ENCODE measurements at places on chromosomes 4 and X.

DNA sequence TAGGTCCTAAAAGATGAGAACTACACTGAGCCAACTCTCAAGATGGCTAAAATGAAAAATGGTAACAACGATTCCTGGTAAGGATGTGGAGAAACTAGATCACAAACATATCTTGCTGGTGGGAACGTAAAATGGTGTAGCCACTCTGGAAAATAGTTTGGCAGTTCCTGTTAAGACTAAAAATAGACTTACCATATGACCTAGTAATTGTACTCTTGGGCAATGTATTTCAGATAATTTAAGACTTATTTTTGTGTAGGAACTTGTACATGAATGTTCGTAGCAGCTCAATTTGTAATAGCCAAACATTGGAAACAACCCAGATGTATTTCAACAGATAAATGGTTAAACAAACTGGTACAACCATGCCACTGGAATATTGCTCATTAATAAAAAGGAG is 106.2 kb downstream of the HDAC8 start:
- DNase-seq = no peak

DNA sequence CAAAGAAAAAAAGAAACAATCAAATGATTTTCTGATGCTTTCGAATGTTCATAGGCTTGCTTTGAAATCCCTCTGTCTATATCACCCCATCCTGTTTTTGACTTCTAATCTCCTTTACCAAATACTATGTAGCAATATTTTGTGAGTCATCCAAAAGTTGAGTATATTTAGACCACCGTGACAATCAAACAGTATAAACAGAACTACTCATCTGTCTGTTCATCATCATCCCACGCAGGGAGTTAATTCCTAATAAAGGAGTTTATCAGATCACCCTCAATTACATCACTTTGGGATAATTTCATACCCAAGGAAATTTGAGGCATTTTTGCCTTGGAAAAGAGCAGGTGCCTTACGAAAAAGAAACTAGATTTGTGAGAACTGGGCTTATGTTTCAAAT is 212.9 kb downstream of the CBR4 start:
- peak; percentile 72 for DNase-seq

DNA sequence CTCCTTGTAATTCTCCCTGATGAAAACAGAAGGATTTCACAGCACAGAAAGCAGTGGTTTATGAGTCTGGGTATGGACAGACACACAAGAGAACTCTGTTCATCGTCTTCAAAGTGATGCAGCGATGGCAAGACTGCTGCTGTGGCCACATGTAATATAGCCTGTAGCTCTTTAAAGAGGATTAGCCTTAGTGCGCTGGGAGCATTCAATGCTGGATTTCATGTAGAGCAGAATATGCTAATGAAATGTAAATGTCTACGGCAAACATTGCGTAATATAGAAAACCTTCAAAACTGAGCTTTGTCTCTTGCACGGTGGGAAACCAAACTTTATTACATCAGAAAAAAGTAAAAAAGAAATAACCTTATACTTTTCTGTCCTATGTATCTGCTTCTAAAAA is 42.9 kb downstream of the ALPK1 start:
- no peak for DNase-seq

DNA sequence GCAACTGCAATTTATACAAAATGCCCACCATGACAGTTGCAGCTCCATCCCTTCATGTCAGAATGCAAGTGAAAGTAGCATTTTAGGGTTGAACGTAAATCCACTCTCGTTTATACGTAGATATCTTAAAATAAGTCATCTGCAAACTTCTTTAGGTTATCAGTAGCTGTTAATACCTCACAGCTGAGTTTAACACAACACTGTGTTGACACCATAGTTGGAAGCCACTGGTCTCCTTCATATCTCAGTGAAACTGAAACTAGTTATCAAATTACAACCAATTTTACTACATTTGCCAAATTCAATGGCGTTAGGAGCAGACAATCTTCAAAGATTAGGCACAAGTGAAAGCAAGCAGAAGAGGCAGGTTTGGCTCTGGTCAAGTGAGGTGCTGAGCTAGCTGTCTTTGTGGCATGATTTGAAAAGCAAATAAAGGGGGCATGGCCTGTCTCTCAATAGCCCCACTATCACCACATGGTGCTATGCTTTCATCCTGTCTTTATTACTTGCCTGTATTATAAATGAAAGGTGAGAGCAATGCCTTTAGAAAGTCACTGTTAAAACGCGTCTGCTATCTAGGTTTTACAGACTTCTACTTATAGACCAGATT is 12.3 kb downstream of the PPP3CA start:
- no peak for DNase-seq

GRCh38 chr4:26459054-26459755 is 31.1 kb downstream of the CCKAR start:
- DNase-seq = peak; percentile 51

- no peak for DNase-seq
These were observed 120.2 kb upstream of the PDE5A start for GRCh38 chr4:119748853-119749252.

DNA sequence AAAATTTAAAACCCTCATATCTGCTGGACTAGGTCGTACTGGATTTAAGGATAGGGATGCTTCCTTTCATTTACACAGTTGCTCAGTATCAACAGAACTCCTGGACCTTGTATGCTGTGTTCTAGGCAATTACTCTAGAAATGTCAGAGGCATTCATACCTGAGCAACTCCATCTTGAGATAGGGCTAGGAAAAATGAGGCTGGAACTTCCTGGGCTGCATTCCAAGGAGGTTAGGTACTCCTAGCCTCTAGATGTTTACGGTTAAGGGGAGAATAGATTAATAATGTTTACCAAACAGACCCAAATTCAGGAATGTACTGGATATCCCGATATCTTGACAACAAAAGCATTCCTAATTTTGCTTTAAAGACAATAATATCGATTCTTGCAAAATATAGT is 84.7 kb upstream of the NLGN4X start:
- no peak for DNase-seq

GRCh38 chrX:151393514-151393913 is 3.5 kb upstream of the VMA21 start:
- no peak for DNase-seq

DNA sequence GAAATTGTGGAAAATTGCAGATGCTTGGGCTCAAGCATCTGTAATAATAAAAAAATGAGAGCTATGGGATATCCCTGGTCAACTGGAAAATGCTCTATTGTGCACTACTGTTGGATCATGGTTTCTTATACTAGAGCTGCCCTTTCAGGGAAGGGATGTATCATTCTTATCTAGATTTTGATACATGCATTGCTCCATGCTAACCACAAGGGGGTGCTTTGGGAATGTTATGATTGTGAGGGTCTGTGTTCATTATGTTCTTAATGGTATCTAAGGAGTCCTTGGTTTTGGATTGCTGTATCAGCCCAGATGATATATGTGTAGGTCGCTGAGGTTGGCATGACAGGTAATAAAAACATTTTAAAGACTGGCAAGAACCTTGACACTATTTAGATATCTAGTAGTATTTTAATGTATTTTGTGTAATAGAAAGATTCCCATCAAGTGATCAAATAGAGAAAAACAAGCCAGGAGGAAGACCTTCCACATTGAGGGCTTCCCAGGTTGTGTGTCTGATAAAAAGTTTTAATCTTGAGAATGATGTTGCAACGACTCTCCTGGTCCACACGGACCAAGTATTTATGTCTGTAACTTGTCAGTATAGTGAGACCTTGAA is 49.2 kb upstream of the TLR2 start:
- peak; percentile 14 for DNase-seq

DNA sequence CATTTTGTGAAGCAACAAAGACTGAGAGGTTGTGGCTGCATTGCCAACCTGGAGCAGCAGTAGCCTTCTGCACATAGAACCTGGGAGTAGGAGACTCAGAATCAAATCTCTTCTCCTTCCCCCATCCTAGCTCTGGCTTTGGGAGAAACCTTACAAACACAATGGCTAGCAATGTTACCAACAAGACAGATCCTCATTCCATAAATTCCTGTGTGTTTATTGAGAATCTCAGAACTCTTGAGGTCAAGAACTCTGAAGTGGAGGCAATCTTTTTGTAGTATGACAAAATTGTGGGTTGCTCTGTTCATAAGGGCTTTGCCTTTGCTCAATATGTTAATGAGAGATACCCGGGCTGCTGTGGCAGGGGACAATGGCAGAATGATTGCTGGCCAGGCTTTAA is 406.7 kb upstream of the SPANXN1 start:
- no peak for DNase-seq

DNA sequence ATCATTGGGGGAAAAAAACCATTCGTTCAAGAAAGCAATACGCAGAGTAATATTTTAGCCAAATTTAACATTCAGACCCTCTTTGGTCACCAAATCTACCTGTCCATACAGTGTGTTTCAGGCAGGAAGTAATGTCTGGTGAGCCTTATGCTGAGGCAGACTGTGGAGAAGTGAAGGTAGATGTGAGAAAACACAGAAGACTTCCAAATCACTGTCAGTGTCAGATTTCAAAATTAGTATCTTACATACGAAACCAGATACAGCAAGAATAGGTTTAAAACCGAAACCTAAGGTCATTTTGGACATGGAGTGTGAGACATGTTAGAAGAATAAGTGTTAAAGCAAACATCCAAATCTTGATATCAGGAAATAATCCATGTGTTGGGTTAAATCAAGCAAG is 664.5 kb upstream of the HTR2C start:
- no peak for DNase-seq

DNA sequence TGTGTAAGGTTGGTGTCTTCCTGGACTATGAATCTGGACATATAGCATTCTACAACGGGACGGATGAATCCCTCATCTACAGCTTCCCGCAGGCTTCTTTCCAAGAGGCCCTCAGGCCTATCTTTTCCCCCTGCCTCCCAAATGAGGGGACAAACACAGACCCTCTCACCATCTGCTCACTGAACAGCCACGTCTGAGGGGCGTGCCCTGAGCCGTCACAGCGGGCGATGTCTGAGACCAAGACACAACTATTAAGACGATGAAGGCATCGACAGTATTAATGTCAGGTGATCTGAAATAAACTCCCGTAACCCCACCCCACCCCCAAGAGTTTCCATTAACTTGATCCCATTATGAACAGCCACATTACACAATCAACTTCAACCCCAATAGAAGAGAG is 7.9 kb downstream of the TRIML1 start:
- no peak for DNase-seq

GRCh38 chr4:128168701-128169100 is 107.6 kb downstream of the LARP1B start:
- DNase-seq = no peak

GRCh38 chr4:38514465-38515146 is 149.4 kb upstream of the KLF3 start:
- DNase-seq = no peak

GRCh38 chr4:77079281-77079680 is 3.5 kb upstream of the CCNI start:
- no peak for DNase-seq

Measured in endothelial cell of umbilical vein (primary cell).